ENCODE measurements at places on chromosomes 11 and 22. TPM values are rescaled to one million over a fixed set of nuclear protein-coding genes. Genes with fewer than 3 reads are reported as not detected.

The OR52I2 gene
- not detected for total RNA-seq

The NOX4 gene
- total RNA-seq, result 0.26 TPM

The SMTNL1 gene
- not detected for total RNA-seq

The UBE2L3 gene
- 12.2 TPM for total RNA-seq

The OR51E1 gene
- total RNA-seq, result not detected

The DUSP8 gene
- 0.09 TPM for total RNA-seq

The GAS2 gene
- total RNA-seq, result 0.63 TPM

The OR9Q1 gene
- total RNA-seq, result not detected

The OR56A1 gene
- total RNA-seq, result under 0.01 TPM

The TECTA gene
- total RNA-seq, result 1.0 TPM

The CD44 gene
- total RNA-seq, result 385 TPM

The NPTXR gene
- total RNA-seq, result 1.1 TPM

Measured in bronchial smooth muscle cell (primary cell).